ENCODE measurements at places on chromosomes 1 and 21. TPM values are rescaled to one million over a fixed set of nuclear protein-coding genes. Genes with fewer than 3 reads are reported as not detected.

The RHOC gene
- total RNA-seq = 253 TPM

The MCOLN3 gene
- total RNA-seq = 3.8 TPM

The C2CD4D gene
- total RNA-seq = not detected

The HFM1 gene
- 0.84 TPM for total RNA-seq

The LAPTM5 gene
- total RNA-seq = 251 TPM

GRCh38 chr1:223492044-223492443, 98.8 kb downstream of the CCDC185 start:
- DNase-seq = no peak

DNA sequence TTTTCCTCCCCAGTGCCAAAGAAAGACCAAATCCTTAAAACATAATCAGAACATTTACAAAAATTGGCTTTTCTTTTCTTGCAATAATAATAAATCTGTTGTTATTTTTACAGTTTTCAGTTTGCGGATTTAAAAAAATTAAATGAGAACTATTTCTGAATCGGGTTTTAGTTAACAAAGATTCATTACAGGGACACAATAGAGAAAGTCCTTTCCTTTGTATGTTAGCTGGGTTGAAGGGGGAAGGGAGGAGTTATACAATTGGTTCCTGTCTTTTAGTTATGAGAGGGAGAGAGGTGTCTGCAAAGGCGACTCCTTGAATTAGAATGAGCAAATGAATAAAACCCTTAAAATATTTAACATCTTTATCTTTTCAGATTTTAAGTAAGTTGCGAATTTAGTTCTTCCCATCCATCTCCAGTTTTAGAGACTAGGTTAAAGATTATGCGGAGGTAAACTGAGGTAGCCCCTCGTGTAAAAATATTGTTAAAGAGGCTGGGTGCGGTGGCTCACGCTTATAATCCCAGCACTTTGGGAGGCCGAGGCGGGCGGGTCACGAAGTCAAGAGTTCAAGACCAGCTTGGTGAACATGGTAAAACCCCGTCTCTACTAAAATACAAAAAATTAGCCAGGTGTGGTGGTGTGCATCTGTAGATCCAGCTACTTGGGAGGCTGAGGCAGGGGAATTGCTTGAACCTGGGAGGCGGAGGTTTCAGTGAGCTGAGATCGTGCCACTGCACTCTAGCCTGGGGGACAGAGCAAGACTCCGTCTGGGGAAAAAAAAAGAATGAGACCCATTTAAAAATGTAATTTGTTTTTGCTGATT, 3.9 kb downstream of the SPEN start:
- DNase-seq = no peak

GRCh38 chr1:157418659-157419058, 133.7 kb downstream of the FCRL5 start:
- DNase-seq = no peak

DNA sequence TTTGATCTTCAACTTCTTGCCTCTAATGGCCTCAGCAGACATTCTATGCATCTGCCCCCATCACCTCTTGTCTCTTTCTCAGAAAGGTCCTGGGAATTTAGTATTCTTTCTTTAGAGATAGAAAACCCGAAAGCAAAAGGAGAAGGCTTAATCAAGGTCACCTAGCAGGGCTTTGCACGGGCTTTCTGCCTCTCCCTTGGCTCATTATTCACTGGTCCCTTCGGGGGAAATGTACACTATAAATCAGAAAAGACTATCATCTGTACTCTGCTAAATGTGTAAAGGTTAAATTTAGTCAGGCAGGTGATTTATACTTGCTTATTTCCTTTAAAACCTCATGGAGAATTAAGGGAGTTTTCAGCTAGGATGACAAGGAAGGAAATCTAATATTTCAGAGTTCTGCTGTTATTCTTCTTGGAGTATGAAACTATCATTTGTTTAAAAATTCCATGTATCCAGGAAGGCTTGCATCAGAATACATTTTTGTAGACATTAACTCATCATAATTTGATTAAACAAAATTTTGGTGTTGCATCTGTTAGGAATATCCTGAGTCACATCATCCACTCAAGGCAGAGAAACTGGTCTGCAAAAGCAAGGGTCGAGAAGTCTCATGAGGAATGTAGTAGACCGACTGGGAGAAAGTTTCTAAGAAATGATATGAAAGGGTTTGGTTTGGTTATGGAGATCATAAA, 124.6 kb downstream of the GABPA start:
- DNase-seq = no peak

GRCh38 chr1:7298145-7298544, 473.0 kb upstream of the VAMP3 start:
- DNase-seq = no peak

GRCh38 chr21:35222021-35222420, 172.9 kb upstream of the RUNX1 start:
- DNase-seq = no peak

DNA sequence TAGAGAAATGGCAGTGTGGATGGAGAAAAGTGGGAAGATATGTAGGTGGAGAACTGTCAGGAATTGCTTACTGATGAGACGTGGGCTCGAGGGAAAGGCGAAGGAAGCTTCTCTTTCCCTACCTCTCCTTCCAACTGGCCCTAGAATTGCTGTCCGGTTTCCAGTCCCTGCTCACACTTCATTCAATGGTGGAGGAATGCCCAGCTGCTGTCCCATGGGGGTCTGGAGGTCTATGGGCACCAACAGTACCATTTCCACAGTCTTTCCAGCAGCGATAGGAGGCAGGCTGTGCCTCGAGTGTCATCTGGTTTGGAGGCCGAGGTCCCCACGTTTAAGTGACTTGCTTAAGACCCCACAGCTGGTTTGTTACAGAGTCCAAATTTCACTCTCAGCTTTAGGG, 31.5 kb upstream of the CD1D start:
- no peak for DNase-seq

DNA sequence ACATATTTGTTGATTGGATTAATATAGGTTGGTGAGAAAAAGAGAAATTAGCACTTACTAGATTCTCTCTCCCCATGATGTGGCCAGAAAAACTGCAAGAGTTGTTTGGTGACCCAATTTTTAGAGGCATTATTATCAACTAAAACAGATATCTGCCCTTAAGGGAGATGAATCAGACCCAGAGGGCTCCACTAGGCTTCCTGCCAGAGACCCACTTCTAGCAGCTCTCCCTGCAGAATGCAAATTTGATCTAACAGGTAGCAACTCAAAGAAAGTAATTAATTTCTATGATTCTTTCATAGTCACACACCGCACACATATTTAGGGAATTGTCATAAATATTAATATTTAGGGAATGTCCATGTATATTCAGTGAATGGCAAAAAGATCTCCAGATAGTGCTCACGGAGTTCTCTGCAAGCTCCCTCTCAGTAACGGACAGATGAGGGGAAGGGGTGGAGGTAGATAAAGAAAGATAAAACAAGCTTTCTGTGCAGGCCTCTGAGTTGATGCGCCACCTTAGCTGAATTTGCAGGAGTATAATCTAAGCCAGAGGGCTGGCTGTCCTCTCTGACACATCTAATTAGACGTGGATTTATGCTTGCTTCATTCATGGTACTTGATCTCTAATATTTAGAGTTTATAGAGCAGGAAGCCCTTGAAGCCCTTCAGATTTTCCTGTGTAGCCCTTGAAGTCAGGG, 84.1 kb upstream of the CCDC190 start:
- DNase-seq = no peak

GRCh38 chr21:38181096-38181495, 75.7 kb upstream of the KCNJ15 start:
- no peak for DNase-seq
